Tongue (tissue), 3 donors: ENCODE measurements at places on chromosomes 16 and 17. TPM values are rescaled to one million over a fixed set of nuclear protein-coding genes. Genes with fewer than 3 reads are reported as not detected.

GRCh38 chr16:29664091-29664921 is 1.3 kb downstream of the SPN start:
- no peak for DNase-seq

- DNase-seq = peak; percentile 95
Observed at GRCh38 chr16:67884684-67885083, at the start of gene NRN1L. NRN1L (plus strand) TSS chr16:67884885; CDS start chr16:67884904, 19 bp downstream.

- DNase-seq = peak; percentile 67
Observed at GRCh38 chr17:27491713-27492190, 35.5 kb downstream of the KSR1 start.

DNA sequence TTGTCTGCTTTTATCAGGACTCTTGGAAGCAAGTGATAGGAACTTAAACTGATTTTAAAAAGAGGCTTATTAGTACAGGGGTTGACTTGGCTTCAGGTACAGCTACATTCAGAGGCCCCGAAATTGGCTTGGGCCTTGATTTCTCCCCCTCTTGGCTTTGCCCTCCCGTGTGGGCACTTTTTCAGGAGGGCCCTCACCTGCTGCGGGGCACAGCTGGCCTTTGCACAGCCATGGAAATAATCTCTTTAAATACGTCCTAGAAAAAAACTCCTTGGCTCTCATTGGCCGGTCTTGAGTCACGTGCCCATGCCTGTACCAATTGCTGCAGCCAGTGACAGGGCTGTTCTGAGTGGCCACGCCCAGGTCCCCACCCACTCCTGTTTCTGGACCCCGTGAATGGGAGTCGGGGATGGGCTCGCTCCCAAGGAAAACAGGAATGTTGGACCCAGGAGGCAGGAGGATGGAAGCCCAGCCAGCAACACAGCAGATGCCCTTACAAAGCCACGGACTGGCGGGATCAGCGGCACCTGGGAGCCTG is 15.0 kb downstream of the CA5A start:
- DNase-seq = no peak

- DNase-seq = no peak
Observed at GRCh38 chr16:76280421-76281215, 3.4 kb downstream of the CNTNAP4 start.

- no peak for DNase-seq
Observed at GRCh38 chr16:82481455-82481854, 145.3 kb upstream of the CDH13 start.

DNA sequence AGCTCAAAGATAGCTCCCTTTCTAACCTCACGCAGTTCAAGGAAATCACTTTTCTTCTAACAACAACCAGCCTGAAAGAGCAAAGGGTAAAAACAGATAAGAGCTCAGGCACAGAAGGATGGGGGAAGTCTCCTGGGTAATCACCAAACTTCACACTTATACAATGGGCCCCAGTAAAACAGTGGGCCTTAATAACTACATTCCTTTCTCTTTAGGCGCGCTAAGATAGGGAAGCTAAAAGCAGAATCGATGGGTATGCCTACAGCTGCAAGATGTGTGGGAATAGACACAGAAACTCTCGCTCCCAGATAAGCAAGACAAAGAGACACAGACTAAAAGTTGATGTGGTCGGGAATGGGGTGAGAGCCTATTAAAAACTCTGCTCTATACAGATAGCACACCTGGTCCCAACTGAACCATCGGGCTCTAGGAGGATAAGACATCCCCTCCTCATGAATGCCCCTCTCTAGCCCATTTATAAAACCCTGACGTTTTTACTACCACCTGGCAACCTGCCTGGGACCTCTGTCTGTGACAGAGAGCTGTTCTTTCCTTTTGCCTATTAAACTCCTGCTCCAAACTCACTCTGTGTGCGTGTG is 826 bp downstream of the LYZL6 start:
- DNase-seq = no peak

DNA sequence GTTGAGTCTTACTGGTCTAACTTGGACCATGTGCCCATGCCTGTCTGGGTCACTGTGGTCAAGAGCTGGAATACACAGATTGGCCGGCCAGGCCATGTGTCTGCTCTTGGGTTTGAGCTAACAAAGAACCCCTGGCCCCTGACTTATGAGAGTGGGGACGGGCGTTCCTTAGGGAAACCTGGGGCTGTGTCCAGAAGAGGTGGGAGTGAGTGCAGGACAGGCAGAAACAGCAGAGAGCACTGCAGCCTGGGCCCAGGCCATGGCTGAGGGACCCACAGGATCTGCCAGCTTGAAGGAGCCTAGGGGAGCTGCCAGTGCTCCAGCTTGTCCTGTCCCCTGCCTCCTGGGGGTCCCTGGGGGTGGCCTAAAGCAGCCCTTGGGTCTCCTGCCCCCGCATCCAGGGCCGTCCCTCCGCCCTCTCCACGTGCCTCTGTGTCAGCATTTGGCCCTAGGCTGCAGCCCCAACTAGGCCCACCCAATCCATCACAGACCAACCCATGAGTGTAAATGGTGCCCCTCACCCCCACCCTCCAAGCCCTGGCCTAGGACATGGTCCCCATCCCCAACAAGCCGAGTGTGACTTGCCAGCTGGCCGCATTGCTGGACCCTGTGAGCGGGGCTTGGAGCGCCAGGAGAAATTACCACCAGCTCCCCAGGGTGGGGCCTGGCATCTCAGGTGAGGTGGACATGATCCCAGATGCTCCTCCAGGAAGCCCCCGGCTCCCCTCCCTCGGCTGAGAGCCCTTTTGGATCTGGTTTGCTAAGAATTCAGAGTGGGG is 12.5 kb upstream of the DRC7 start:
- DNase-seq = no peak

- peak; percentile 40 for DNase-seq
Observed at GRCh38 chr17:1592751-1593629, 30.4 kb upstream of the PITPNA start.

GRCh38 chr16:2208308-2208707 is 2.4 kb downstream of the BRICD5 start:
- DNase-seq = no peak

KRTAP4-16 gene
- total RNA-seq = not detected

APRT gene
- 33.7 TPM for total RNA-seq

HIGD1B gene
- 3.9 TPM for total RNA-seq

TOP2A gene
- 55.3 TPM for total RNA-seq

FOXL1 gene
- 1.8 TPM for total RNA-seq
